ENCODE measurements at places on chromosomes 12 and 14.

- DNase-seq, result no peak
Measured at GRCh38 chr14:53010193-53011040, 59.6 kb upstream of the FERMT2 start.

DNA sequence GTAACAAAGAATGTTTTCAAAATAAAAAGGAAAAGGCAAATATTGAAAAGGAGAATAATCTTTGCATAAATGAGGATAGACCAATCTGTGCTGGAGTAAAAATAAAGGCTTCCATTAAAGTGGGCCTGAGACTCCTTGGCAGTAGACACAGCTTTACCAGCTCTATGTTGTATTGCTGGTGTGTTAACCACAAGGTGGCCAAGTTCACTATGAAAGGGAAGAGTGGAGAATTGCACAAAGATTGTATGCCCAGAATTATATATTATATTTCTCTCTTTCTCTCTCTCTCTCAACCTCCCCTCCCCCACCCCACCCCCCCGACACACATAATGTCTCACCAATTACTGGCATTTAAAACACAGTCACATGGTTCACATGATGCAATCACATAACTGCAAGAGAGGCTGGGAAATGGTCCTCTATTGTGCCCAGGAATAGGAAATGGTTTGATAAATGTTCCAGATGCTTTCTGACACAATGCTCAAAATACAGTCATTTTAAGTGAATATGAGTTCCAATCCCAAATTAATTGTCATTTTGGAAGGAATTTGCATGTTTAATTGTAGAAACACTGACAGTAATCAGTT is 222.6 kb upstream of the SYT1 start:
- no peak for DNase-seq

DNA sequence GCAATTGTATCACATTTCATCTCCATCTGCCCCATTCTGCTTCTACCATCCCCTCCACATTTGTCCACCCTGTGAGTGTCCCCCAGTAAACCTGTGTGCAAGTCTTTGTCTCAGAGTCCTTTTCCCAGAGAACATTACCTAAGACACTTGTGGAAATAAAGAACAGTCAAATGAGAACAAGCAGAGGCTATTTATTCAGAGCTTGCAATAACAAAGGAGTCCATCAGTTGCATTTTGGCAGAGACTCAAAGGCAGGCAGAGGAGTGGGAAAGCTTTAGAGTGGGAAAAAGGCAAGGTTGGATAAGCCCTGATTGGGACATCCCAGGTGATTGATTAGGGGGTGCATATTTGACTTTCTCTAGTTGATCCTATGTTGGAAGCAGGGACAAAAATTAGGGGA is 18.2 kb upstream of the PPFIBP1 start:
- no peak for DNase-seq

DNA sequence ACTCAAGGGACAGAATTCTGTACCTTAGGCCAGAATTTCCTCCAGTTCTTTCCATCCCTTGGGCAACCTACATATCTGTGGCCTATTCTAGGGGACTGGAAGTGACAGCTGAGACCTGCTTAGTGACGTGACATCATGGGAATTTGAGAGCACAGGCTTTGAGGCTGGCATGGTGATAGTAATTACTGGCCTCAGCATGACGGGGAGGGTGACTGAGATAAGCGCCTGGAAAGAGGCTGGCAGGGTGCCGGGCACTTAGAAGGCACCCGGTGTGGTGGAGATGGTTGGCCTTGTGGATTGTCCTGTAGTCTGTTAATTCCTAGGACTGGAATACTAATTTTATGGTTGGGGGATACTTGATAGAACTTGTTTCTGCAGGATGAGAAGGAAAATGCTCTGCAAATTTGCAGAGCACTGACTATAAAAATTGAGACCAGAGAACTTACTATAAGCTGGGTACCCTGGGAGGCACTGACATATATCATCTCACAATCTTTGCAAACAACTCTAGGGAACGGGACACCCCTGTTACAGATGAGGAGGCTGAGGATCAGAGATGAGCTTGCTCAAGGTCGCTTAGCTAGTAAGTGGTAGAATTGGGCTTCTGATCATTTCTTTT is 42.2 kb upstream of the TBX3 start:
- no peak for DNase-seq

- DNase-seq, result no peak
Measured at GRCh38 chr12:33581613-33582122, 142.0 kb upstream of the SYT10 start.

GRCh38 chr14:74647678-74648461 is 35.8 kb upstream of the LTBP2 start:
- no peak for DNase-seq

- DNase-seq, result no peak
Measured at GRCh38 chr12:54796991-54797390, 57.3 kb upstream of the MUCL1 start.

- DNase-seq, result no peak
Measured at GRCh38 chr14:97713023-97713422, 915.8 kb downstream of the VRK1 start.

DNA sequence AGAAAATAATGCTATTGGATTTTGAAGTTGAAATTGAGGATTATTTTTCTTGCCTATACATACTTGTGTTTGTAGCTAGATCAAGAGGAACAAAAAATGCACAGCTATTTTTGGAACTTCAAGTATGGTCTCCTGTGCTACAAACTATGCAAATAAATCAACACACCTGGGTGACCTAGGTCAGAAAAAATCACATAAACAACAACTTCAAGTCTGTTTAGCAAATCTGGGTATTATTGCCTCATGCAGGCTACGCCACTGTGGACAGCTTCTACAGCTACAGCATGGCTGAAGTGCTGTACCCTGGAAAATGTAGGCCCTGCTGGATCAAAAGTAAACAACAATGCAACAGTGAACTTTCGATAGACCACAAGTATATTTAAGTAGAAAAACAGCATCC is 87.5 kb downstream of the SLC6A15 start:
- DNase-seq, result no peak

- no peak for DNase-seq
Measured at GRCh38 chr14:67756496-67756895, 54.8 kb downstream of the RDH12 start.

- no peak for DNase-seq
Measured at GRCh38 chr12:48027183-48028002, 23.1 kb upstream of the COL2A1 start.

GRCh38 chr12:17076811-17077210 is 470.8 kb upstream of the LMO3 start:
- DNase-seq, result no peak

- no peak for DNase-seq
Measured at GRCh38 chr12:124236625-124237031, 58.3 kb upstream of the RFLNA start.

- DNase-seq, result no peak
Measured at GRCh38 chr14:40899435-40899834, 707.2 kb upstream of the LRFN5 start.

DNA sequence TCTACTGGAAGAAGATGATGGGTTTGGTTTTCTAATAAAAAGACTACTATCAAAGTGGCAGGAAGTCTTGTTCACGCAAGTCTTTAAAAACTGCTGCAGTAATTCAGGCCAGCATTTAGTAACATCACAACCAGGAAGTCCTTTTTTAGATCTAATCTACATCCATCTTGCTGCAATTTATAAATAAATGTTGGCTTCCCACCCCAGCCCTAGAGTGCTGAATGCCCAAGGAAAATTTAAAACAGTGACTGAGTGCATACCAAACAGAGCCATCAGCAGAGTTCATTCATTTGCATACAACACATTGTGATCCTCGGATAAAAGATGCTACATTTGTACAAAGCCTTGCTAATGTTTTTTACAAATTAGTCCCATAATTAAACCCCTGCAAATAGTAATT is 72.1 kb downstream of the PHLDA1 start:
- DNase-seq, result no peak
